ENCODE measurements at places on chromosomes 12 and 14.

- no peak for DNase-seq
Observed at GRCh38 chr12:48419116-48419935, 53.0 kb upstream of the ANP32D start.

DNA sequence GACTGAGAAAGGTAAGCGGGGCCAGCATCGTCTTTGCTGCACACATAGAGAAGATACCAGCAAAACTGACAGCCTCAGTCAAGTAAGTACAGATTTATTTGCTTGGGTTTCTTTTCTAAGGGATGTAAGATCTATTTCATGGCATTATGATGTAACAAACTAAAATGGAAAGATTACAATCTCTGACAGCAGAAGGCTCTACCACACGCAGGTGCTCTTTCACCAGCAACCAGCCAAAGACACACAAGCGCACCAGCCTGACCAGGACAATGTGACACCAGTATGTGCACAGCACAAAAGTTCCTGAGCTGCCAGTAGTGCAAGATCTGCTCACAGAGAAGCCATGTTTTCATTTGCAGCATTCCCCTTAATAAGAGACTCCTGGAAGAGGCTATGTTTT is 311.1 kb downstream of the MED13L start:
- DNase-seq = no peak

DNA sequence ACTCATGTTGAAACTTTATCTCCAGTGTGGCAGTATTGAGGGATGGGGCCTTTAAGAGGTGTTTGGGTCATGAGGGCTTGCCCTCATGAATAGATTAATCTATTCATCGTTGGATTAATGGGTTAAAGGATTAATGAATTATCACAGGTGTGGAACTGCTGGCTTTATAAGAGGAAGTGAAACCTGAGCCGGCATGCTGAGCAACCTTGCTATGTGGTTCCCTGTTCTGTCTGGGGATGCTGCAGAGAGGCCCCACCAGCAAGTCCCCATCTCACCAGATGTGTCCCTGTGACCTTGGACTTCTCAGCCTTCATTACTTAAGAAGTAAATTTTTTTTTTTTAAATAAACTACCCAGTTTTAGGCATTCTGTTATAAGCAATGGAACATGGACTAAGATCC is 109.6 kb downstream of the DYRK2 start:
- no peak for DNase-seq

GRCh38 chr14:50059763-50060616 is 56.4 kb downstream of the VCPKMT start:
- no peak for DNase-seq

DNA sequence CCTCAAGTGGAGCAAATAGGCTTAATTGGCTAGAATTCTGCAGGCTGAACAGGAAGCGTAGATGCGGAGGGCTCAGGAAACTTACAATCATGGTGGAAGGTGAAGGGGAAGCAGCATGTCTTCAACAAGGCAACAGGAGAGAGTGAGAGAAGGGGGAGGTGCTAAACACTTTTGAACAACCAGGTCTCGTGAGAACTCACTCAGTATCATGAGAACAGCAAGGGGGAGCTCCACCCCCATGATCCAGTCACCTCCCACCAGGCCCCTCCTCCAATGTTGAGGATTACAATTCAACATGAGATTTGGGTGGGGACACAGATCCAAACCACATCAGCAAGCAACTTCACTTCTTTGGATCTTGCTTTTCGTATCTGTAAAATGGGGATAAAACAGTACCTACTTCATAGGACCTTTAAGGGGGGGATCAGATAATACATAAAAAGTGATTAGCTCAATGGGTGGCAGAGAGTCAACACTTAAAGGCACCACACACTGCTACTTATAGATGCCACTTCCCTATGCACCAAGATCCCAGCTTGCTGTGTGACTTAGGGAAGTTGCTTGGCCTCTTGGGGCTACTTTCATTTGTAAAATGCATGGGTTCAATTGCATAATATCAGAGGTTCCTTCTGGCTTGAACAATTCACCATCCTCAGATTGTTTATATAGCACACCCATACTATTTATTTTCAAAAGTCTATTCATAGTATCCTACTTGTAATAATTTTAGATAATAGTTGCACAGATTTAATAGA is 184.8 kb upstream of the RPH3A start:
- DNase-seq = no peak

DNA sequence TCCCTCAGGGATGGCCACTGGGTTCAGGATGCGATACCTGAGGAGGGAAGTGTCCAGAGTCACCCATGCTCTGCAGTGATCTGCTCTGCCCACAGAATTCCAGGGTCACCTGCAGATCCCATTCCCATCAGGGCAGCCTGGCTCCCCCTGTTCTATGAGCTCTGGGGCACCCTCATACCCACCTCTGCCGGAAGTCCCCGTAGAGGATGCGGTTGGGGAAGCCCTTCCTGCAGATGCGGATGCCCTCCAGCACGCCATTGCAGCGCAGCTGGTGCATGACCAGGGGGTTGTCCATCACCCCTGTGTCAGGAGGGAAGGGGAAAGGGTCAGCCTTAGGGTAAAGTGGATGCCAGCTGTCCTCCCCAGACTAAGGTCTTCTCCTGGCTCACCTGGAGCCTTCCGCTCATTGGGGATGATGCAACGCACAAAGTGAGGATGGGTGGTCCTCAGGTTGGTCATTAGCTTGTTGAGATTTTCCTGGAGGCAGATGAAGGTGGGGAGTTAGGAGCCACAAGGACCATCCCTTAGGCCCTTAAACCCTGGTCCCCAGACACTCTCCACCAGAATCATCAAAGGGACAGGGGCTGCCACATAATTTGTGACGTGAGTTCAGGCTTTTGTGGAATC is 11.2 kb downstream of the MYH6 start:
- no peak for DNase-seq

DNA sequence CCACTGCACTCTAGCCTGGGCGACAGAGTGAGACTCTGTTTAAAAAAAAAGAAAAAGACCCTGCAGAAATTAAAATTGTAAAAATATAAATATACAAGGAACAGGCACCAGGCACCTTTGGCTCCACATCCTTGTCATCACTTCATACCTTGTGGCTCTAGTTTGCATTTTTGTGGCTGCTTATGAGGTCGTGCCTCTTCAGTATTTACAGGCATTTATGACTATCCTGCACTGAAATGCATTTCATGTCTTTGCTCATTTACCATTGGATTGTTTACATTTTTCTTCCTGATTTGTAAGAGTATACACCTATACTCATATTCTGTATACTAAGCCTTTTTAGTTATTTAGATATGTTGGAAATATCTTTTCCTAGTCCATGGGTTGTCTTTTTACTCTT is 20.1 kb downstream of the BICD1 start:
- DNase-seq = no peak

DNA sequence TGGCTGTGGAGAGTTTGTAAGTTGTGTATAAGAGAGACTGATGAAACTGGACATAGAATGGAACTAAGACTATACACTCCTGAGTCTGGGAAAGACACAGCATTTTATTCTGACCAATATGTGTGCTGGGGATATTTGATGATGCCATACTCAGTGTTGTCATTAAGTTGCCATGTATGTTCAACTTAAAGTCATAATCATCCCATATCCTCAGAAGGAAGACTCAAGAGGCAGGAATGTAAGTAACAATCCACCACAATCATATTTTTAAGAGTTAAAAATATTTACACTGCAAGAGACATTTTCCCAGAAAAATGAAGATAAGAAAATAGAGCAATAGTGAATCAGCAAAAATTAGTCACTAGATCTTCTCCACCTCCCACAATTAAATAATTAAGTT is 120.1 kb downstream of the MDGA2 start:
- DNase-seq = no peak

DNA sequence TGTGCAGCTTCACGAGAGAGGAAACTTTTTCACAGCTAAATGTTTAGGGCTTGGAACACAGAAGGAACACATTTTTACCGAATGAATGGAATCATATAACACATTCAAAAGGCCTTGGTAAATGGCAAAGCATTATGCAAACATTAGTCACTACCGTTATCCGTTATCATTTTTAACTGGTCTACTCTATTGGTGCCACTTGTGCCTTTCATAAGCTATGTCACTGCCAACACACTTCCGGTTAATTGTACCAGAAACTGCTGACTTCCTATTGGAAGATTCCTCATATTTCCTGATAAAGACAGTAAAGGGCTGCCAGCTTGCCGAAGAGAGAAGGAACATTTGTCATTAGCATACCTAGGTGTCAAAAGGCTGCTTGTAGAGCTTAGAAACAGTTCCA is 169.2 kb downstream of the APAF1 start:
- DNase-seq = no peak

GRCh38 chr14:68416171-68416570 is 376.7 kb downstream of the ZFP36L1 start:
- DNase-seq = no peak

- no peak for DNase-seq
Observed at GRCh38 chr12:27424631-27425230, 21.8 kb upstream of the SMCO2 start.

GRCh38 chr14:97446087-97446486 is 648.9 kb downstream of the VRK1 start:
- DNase-seq = no peak

DNA sequence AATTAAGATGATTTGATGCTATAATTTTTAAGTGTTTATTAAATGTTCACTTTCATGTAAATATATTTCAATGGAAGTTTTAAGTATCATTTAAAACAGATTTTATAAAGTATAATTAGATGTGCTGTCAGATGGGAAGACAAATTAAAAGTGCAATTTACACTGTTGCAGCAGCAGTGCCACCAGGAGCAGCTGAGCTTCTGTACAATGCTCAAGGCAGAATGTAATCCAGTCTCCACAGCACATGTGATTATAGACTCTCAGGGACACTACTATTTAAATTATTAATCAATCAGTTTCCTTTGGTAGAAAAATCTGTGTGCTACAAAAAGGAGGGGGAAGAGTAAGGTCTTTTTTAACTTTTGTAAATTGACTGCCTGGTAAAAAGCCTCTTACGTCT is 285.7 kb upstream of the USP15 start:
- DNase-seq = no peak

- no peak for DNase-seq
Observed at GRCh38 chr12:95766356-95767019, 24.1 kb downstream of the NTN4 start.

DNA sequence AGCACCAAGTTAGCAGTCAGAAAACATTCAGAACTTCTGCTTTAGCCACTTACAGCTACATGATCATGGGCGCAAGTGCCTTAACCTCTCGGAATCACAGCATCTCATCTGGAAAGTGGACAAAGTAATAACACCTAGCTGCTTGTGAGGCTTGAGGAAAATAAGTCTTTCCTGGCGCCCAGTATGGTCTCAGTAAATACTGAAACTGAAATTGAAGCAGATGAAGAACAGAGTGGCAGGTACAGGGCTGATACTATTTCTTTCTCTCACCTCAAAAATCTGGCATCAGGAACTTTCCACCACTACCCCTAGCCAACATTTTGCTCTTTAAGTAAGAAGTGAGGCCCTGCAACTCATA is 129.7 kb upstream of the FUT8 start:
- DNase-seq = no peak

GRCh38 chr14:59450716-59451115 is 14.5 kb downstream of the GPR135 start:
- DNase-seq = no peak

- DNase-seq = no peak
Observed at GRCh38 chr12:96263449-96263902, 69.3 kb downstream of the ELK3 start.

- DNase-seq = no peak
Observed at GRCh38 chr14:103293465-103293864, 40.6 kb upstream of the EIF5 start.

DNA sequence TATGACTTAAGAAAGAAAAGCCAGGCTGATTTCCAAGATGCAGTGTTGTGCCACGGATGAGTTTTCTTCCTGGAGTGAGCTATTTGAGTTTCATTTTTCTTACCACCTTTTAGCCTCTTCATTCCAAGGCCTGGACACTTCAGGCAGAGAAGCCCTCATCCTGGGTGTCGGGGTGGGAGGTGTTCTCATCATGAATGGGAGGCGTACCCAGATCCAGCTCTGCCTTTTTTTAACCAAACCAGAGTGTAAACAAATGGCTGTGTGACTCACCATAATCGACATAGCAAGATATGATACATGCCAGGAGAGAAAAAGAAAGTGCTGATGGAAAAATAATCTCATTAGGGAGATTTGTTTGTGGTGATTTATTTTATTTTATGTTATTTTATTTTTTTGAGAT is 79.9 kb downstream of the ARF6 start:
- no peak for DNase-seq

DNA sequence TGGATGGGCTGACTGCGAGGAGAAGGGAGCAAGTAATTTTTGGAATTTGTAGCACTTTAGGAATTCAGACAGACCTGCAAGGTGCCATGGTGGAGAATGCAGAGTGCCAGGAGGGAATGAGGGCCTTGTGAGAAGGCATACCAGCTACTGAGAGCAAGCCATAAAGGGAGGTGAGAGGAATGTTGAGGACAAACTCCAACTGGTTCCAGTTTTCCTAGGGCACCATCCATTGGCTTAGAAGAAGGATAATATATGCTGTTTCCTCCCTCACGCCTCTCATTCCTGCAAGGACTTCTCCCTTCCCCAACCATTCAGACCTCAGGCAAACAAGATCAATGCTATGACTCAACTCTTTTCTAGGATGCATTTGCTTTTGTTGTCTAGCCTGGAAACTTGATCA is 11.2 kb upstream of the DAAM1 start:
- DNase-seq = no peak

- DNase-seq = no peak
Observed at GRCh38 chr14:58749066-58749669, 111.4 kb downstream of the DACT1 start.

DNA sequence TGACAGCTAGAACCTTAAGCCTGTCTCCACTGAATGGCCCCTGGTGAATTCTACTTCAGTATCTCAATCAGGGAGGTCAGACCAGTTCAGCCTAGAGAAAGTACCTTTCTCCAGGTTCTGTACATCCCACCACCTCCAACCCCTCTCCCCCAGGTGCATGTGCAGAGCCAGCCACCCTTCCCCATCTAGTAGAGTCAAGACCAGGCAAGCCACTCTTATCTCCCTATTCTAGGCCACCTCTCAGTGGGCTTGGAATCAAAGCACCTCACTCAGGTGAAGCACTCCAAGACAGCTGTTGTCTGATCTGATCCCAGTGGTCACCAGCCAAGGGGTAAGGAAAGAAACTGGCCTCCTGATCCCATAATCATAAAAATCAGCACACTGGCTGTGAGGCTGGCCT is 340.9 kb downstream of the BCL11B start:
- DNase-seq = no peak

GRCh38 chr12:20711846-20712245 is 16.7 kb downstream of the SLCO1C1 start:
- DNase-seq = no peak

GRCh38 chr14:82052778-82053177 is 519.1 kb upstream of the SEL1L start:
- DNase-seq = no peak

- DNase-seq = no peak
Observed at GRCh38 chr14:74956280-74957072, 1.1 kb upstream of the PGF start.

GRCh38 chr12:109822951-109823411 is 10.2 kb downstream of the TRPV4 start:
- no peak for DNase-seq

GRCh38 chr12:105420659-105421240 is 90.3 kb downstream of the C12orf75 start:
- peak; percentile 31 for DNase-seq
